ENCODE measurements at places on chromosomes 5 and 9.

GRCh38 chr9:326667-327066 is 112.0 kb downstream of the DOCK8 start:
- DNase-seq, result no peak

DNA sequence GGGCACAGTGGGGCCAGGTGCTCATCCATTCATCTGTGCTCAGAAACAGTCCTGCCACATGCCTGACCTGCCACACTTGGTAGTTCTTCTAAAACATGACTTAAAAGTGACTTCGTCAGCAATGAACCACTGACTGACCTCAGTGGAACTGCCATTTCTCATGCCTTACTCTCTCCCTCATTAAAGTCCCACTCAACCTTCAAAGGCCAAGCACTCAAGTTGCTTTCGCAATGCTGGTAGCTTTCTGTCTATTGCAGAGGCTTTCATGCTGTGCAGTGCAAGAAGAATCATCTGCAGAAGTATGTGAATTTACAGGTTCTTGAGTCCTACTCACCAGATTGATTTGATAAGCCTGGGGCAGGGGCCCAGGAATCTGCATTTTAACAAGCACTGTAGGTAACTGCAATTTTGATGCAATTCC is 23.9 kb downstream of the B4GALT1 start:
- no peak for DNase-seq

GRCh38 chr5:91146905-91147600 is 236.1 kb downstream of the ARRDC3 start:
- no peak for DNase-seq

GRCh38 chr9:126522612-126523356 is 90.9 kb upstream of the LMX1B start:
- no peak for DNase-seq

DNA sequence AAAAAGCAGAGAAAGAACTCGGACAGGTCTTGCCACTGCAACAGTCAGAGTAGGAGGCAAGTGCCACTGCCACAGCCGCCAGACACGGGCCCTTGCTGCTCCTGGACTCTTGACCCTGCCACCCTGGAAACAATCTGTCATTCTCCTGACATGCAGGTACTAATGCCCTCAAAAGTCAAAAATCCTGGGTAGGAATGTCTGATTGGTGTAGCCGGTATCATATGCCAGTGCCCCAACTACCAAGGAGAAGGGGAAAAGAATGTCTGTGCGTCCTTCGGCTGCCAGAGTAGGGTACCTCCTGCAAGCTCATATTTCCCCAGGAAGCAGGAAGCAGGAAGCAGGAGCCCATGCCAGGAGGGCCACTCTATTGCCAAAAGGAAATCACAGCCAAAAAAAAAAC is 30.5 kb upstream of the F2RL1 start:
- no peak for DNase-seq

GRCh38 chr5:67974054-67974453 is 241.5 kb upstream of the PIK3R1 start:
- no peak for DNase-seq

DNA sequence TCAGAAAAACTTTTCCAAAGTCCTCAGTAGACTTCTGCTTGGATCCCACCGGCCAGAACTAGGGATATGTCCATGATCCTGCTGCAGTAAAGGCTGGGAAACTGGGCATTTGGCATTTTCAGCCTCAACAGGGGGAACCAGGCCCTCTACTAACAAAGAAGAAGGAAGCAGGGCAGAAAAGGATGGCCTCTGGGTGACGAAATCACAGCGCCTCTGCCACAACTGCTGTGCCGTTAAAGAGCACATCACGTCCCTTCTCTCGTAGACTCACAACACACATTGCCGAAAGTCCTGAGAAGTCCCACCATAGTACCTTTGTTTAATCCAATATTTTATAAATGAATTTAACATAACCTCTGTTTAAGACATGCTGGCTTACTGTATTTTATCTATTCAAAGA is 10.4 kb upstream of the AFAP1L1 start:
- DNase-seq, result no peak

DNA sequence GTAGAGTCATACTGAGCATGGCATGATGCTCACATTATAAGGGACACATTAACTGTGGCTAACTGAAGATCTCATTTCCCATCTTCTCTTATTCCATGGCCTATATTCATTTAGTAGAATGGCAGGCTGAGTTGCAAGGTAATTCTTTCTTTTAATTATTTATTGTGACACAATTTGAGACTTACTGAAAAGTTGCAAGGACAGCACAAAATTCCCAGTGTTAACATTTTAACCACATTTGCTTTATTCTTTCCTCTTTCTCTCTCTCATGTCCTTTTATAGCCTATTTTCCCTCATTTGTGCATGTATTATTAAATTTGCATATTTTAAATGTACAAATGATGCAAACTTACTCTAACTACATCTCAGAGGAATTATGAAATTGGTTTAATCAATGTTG is 366.1 kb upstream of the RPS23 start:
- no peak for DNase-seq

DNA sequence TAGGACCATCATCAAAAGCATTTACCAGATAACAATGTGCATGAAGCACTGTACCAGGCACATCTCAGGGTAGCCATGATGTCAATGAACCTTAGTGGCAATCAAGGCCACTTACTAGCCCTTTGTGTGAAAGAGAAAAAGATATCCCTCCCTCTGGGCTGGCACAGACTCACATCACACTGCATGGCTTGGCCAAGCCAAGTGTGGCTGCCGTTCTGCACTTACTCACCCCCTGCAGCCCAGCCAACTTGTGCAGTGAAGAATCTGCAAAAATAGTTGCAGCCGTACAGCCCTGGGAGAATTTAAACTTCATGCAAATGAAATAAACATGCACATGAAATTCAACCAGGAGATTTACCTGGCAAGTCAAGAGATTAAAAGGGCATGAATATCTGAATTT is 333.5 kb downstream of the DEPDC1B start:
- DNase-seq, result no peak

GRCh38 chr5:80761176-80761575 is 106.4 kb upstream of the DHFR start:
- no peak for DNase-seq

DNA sequence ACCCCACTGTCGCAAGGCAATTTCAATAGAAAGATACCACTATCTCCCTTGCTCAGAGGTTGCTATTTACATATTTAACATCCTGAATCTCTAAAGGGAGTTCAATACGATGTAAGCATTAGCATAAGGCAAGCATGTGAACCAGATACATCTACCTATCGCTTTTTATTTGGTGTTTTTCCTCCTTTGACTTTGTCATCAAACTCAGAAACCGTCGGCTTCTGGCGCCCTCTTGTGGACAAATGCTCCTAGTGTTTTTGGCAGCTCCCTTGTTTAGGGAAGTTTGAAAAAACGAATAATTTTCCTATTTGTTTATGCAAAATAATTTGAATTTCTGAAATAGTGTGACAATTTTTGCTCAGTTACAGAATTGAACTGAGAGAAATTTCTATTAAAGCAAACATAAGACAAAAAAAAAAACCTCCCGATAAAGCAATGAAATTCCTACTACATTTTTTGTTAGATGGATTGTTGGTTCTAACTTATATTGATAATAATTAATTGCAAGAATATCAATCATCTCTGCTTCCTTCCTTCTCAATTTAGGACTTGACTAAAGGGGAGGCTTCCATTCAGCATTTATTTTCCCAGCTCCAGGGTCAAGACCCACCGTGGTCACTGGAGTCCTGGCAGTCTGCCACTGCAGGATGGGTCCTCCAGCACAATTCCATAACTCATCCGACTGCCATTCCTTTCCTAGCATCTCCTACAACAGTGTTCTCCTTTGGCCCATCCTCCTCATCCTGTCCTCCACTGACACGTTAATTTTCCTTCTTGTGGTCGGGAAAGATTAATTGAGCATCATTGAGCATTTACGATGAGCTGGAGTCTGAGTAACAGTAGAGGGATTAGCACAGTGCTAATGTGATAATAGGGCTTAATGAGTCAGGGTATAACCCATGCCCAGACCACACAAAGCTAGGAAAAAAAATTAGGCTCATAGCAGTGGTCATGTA is 131.8 kb upstream of the CHD1 start:
- DNase-seq, result peak; percentile 87

- no peak for DNase-seq
Observed at GRCh38 chr9:81344366-81344765, 345.0 kb downstream of the TLE1 start.

DNA sequence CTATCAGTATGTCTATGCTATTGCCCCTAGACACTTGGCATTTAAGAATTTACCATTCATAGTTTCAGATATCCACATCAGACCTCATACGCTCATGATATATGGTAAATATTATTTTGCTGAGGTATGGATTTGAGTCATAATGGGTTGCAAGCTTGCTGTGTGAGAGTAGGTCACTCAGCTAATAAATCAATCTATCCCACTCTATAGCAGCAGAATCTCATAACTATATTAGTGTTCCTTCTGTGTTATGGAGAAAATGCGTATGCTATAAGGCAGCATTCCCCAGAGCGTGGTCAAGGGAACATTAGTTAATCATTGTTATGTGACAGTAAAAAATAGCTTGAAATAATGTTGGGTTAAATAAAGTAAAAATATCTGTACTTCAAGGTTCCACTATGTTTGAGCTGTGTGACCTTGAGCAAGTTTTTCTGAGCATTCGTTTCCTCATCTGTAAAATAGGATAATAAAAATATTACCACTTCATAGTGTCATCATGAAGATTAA is 7.7 kb downstream of the TRIM32 start:
- DNase-seq, result no peak

- no peak for DNase-seq
Observed at GRCh38 chr9:6692881-6693361, 47.4 kb upstream of the GLDC start.

GRCh38 chr5:31404325-31404724 is 127.6 kb downstream of the DROSHA start:
- DNase-seq, result no peak

- DNase-seq, result peak; percentile 49
Observed at GRCh38 chr5:135443161-135443960, 3.8 kb downstream of the DCANP1 start.

DNA sequence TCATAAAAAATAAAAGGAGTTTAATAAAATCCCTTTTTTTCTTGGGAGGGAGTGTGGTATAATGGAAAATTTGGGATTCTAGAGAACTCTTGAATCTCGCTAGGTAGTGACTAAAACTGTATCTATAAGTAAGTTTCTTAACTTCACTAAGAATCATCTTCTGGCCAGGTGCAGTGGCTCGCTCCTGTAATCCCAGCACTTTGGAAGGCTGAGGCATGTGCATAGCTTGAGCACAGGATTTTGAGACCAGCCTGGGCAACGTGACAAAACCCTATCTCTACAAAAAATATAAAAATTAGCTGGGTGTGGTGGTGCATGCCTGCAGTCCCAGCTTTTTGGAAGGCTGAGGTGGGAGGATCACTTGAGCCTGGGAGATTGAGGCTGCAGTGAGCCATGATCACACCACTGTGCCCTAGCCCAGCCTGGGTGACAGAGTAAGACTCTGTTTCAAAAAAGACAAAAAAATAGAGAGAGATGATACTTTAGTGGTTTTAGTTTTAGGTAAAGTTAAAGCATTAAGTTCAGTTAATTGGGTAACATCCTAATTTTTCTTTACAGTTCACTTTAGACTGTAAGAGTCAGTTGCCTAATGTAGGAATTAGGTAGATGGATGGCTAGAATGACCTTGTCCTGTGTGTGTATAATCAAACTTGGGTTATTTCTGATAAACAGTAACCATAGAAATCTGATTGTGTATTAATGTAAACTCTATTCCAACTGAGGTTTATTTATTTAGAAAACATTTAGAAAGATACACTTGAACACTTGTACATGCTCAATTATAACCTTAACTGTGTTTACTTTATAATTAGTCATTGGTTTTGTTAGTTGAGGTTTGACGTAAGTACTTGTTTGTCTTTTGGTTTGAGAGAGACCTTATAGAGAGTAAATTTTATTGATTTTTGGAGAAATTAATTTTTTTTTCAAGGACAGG is 17.8 kb downstream of the UNC13B start:
- DNase-seq, result no peak

DNA sequence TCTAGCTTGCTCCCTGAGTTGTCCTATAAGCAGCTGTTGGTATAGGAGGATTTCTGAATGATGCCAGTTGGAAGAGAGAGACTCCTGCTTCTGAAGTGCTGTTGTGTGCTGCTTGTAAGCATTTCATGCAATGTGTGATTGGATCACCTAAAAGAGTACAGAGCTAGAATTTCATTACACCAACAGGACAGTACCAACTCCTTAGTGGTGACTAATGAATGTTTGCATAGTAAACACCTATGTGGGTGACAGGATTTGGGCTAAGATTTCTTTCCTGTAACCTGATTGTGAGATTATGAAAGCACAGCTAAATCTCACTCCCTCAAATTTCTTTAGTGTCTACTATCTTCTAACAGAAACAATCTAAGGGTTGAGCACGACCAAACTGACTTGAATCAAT is 67.0 kb downstream of the GCNT1 start:
- no peak for DNase-seq

GRCh38 chr5:102760815-102761214 is 5.7 kb downstream of the PAM start:
- no peak for DNase-seq

- no peak for DNase-seq
Observed at GRCh38 chr9:95719354-95719753, 156.1 kb upstream of the ERCC6L2 start.

DNA sequence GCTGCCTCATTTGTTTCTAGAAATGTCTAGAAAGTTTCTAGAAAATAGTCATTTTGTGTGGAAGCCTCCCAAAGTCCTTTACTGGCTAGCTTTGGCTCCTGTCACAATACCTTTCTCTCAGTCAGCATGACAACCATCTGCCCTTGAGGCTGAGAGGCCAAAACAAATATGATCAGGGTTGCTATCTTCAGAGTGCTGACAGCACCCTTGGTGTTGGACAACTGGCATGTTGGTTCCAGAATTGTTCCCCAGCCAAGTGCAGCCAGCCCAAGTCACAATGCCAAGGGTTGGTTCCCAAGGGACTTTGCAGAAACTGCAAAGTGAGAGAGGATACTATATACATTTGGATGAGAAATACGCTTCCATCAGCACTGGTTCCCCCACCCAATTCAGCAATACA is 140.9 kb upstream of the GAS1 start:
- no peak for DNase-seq

GRCh38 chr5:10334831-10335230 is 18.7 kb upstream of the MARCHF6 start:
- DNase-seq, result no peak

DNA sequence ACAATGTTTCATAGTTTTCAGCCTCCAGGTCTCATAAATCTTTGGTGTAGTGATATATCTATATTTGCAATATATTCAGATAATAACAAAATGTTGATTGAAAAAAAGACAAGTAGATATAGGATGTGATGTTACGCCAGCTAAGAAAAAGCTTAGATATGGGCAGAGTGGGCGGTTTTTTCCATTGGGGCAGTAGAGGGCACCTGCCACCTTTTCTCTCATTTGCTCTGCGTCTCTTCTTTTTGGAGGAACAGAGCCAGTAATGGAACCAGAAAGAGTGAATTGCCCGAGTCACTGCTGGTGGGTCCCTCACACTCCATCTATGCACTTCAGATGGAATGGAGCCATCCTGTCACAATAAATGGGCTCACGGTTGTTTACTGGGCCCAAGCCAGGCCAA is 62.1 kb upstream of the FANCC start:
- no peak for DNase-seq
